ENCODE measurements at places on chromosomes 11 and 22.

DNA sequence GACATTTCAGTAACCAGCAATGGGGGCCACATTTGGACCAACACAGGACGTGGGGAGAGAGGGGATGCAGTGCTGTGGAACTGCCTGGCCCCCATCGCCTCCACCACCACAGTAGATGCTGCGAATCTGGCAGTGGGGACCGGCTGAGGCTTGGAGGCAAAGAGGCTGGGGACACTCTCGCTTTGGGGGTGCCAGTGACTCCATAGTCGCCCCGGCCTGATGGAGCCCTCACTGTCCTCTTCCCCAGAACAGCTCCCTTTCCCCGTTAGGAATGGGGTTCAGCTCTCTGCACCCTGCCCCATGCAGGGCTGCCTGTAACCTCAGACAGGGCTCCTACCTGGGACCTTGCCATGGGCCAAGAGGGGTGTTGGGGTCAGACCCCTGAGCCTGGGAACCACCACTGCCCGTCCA is 1.8 kb upstream of the MUC2 start:
- no peak for DNase-seq

DNA sequence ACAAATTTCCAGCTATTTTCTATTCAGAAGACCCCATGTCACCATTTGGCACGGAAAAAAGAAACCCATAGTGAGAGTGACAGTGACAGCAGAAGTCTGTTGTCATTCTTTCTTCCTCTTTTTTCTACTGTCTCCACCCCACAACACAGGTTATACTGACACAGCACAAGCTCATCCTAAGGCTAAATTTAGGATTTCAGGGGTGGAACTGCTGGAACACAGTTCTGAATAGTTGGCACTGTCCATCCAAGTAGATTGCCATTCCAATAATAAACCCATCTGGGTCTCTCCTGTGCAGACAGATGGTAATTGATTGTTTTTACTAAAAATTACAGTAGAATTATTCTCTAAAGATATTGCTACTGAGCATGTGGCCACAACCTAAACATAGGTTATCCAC is 95.2 kb upstream of the C11orf87 start:
- no peak for DNase-seq

DNA sequence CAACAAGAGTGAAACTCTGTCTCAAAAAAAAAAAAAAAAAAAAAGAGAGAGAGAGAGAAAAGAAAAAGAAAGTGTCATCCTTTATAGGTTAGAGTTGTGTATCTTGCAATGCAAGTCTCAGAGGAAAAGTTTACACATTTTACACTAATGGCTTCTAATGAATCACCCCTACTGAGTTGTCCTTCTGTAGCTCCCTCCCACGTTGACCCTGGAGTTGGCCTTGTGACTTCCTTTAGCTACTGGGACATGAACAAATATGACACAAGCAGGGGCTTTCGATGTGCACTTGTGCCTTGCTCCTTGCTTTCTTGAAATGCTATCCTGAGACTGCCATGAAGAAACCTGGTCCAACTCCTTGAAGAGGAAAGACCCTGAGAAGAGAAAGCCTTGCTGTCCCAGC is 2.4 kb upstream of the SMCO4 start:
- DNase-seq: no peak

- no peak for DNase-seq
Observed at GRCh38 chr22:40599731-40600130, 36.8 kb downstream of the MRTFA start.

GRCh38 chr11:46382646-46383403 is 1.4 kb downstream of the MDK start:
- DNase-seq: no peak

DNA sequence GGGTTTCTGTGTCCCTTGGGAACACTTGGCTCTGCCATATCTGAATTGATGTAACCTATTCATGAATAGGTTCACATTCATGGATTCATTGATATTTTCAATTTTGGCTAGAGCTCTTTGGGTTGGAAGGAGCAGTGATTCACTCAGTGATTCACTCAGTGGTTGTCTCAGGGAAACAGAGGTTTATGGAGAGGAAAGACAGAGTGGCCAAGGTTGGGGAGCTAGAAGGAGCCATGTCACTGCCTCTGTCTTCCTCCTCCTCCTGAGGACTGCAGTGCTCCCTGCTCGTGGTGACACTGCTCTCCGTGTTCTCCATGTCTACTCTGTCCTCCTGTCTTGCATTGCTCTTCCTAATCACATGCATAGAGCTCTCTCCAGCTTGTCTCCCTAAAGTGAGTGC is 17.4 kb downstream of the CEP164 start:
- DNase-seq: no peak

GRCh38 chr11:31132531-31133421 is 236.8 kb downstream of the DCDC1 start:
- DNase-seq: no peak

DNA sequence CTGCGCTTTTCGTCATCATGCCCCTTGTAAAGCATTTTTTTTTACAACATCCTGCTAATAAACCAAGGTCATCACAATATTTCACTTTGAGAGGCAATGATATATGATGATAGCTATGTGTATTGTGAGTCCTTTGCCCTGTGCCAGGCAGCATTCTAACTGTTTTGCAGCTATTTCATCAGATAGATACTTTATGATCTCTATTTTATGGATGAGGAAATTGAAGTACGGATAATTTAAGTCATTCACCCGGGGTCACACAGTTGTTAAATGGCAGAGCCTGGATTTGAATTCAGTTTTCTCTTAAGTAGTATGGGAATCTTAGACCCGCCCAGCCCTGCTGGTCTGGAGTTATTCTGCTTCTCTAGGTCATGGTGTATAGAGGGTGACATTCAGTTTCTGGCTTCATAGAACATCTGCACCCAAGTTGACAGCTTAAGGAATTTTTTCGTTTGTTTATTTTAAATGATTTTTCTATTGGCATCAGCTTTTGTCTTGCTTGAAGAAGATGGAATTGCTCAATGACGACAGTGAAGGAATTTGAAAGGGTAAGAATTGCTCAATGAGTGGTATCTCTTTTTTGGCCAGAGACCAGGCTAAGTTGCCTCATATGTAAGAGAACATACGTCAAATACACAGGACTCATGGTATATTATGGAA is 926 bp downstream of the PRR5L start:
- no peak for DNase-seq

GRCh38 chr11:43955381-43956118 is 13.1 kb downstream of the C11orf96 start:
- DNase-seq: no peak

DNA sequence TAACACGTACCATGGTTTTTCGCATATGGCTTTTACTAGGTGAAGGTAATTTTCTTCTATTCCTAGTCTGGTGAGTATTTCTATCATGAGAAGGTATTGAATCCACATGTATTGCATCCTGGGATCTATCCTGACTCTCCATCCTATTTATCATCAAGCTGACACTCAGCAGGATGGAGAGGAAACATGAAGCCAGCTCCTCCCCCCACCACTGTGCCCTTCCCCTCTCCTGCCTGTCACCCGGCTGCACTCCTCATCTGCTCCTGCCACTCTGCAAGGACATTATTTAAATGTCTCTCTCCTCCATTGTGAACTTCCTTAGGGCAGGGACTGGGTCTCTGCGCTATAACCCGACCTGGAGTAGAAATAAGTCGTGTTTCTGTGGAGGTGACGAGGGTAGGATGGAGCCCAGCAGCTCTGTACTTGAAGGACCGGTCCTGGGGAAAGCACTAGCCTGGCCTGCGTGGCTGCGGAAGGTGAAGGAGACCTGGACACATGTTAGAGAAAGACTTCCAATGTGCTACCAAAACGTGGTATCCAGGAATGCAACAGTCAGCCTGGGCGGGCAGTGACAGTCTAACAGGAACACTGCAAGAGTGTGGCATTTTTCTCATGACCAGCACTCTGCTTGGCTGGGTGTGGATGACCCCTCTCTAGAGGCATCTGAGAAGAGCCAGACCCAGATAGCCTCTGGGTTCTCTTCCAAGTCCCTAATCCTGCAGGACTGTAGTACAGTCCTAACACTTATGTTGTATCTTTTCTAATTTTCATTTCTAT is 111.2 kb downstream of the MICAL3 start:
- no peak for DNase-seq

DNA sequence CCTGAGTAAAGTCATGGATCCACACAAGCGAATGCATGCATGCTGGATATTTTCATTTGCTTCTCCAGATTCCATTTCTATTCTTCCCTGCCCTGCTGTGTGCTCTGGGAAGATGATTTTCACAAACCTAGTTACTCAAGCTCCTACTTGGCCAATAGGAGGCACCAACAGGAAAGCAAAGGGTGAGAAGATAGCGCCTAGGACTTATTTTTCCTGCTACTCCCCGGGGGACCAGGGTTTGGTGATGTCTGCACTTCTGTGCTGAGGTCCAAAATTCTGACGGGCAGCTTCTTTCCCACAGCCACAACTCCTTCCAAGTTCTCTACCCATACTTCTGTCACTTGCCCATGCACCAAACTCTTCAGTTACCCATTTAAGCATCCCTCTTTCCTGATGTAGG is 509.3 kb upstream of the TENM4 start:
- DNase-seq: no peak

GRCh38 chr11:870127-870413 is 27.4 kb downstream of the TSPAN4 start:
- DNase-seq: no peak

GRCh38 chr11:111526501-111526900 is 11.9 kb downstream of the HOATZ start:
- no peak for DNase-seq

DNA sequence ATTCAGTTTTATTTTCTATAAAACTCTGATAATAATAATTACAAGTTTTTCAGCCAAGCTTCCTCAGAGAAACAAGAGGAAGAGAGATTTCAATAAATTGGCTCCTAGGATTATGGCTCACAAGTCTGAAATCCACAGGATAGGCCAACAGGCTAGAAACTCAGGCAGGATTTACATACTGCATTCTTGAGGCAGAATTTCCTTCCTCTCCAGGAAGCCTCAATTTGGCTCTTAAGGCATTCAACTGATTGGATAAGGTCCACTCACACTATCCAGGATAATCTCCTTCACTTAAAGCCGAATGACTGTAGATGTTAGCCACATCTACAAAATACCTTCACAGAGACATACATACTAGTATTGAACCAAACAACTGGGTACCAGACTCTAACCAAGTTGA is 120.3 kb upstream of the FAT3 start:
- no peak for DNase-seq

- DNase-seq: no peak
Observed at GRCh38 chr22:39655831-39656230, 85.3 kb downstream of the CACNA1I start.

- DNase-seq: no peak
Observed at GRCh38 chr11:63621071-63621470, 6.8 kb upstream of the PLAAT3 start.

DNA sequence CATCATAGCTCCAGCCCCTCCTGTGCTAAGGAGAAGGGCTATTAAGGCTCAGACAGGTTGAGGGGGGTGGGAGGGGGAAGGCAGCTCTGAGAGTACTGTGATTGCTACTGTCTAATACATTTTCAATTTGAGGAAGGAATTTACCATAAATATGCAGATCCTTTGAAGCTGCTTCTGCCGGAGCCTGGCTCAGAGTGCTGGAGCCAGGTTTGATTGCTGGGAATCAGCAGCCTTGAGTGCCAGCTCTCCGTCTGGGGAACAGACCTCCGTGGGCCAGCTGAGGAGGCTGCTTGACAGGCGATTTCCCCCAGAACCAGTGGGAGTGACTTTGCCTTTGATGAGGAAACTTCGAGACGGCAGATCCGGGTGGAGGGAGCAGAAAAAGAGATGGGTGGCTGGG is 141.7 kb upstream of the TBCEL start:
- DNase-seq: no peak

DNA sequence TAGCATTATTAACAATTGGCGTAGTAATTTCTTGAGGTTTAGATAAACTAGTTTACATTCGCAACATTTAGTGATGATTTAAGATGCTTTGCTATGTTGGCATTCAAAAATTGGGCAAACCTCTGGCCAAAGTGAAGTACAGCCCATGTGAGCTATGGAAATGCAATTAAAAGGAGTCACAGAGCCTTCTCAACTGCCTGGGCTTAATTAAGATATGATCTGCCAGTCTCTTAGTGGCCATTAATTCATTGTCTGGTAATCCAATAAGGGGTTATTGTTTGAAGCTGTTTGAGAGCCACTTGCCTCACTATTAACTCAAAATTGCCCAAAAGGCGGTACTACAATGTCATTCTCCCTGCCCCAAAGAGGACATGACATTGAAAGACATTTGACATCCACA is 608.9 kb downstream of the NTM start:
- DNase-seq: no peak

GRCh38 chr11:20011307-20011951 is 148.8 kb downstream of the DBX1 start:
- DNase-seq: no peak

DNA sequence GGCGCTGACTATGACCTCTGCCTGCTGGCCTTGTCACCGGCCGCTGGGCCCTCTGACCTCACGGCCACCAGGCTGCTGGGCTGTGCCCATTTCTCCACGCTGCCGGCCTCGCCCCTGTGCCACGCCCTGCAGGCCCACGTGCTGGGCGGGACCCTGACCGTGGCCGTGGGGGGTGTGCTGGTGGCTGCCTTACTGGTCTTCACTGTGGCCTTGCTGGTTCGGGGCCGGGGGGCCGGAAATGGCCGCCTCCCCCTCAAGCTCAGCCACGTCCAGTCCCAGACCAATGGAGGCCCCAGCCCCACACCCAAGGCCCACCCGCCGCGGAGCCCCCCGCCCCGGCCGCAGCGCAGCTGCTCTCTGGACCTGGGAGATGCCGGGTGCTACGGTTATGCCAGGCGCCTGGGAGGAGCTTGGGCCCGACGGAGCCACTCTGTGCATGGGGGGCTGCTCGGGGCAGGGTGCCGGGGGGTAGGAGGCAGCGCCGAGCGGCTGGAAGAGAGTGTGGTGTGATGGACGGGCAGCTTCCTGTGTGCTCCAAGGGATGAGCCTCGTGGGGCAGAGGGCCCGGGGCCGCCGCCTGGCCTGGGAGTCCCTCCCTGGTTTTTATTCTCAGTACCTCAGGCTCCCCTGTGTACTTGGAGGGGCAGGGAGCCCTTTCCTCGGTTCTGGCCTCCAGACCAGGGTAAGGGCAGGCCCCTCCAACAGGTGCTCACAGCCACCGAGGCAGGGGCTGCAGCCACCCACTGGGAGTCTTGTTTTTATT is 3.0 kb downstream of the LRFN4 start:
- DNase-seq: no peak

DNA sequence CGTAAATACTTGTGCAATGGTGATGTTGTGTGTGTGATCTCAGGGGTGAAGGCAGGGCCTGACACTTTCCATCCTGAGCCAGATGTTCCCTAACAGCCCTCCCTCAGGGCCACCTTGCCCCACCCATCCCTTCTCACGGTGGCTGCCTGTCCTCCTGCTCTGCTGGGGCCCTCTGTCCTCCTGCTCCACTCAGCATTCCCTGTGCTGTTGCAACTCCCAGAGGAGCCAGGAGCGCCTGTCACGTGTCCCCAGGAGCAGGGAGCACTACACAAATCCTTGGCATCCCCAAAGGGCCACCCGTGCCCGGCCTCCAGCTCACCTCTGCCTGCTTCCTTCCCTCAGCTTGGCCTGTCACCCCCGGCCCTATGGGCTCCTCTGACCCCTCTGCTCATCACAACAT is 10.2 kb upstream of the CSNK1E start:
- no peak for DNase-seq

All from activated T-cell treated with anti-CD3 and anti-CD28 coated beads for 1 hour (primary cell).